ENCODE measurements at places on chromosomes 2 and 18.

DNA sequence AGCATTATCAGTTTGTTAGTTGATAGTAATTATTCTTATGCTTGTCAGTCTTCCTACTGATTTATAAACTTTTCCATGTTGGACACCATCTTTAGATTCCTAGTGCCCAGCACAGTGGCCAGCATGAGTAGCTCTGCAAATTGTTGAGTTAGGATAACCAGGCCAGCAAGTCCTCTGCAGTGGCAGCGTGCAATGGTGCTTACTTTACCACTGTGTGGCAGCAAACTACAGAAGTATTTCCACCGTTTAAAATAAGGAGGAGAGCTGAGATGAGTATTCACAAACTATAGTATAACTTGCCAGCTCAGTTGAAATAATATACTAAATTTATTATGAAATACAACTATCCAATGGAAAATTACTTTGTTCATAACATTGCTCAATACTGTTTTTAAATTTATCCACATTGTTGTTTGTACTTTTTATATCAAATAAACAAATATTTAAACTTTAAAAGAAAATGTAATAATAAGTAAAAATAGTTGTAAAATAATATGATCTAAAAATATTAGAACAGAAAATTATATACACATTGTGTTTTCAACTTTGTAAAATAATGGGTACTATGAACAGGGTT is 9.3 kb upstream of the THADA start:
- DNase-seq = no peak

DNA sequence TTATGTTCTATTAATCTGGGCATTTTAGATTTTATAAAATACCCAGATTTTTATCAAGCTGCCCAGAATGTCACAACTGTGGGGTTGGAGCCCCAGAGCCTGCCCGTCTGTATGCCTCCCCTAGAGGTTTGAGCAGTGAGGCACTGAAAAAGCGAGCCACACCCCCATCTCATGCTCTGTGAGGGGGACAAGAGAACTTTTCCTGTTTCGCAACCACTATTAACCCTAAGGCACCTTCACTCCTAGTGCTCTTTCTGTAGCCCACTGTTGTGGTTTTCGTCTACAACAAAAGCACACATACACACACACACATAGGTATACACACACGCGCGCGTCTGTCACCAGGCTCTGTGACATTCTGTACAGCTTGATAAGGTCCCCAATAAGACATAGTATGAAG is 38.0 kb downstream of the DCDC2C start:
- no peak for DNase-seq

DNA sequence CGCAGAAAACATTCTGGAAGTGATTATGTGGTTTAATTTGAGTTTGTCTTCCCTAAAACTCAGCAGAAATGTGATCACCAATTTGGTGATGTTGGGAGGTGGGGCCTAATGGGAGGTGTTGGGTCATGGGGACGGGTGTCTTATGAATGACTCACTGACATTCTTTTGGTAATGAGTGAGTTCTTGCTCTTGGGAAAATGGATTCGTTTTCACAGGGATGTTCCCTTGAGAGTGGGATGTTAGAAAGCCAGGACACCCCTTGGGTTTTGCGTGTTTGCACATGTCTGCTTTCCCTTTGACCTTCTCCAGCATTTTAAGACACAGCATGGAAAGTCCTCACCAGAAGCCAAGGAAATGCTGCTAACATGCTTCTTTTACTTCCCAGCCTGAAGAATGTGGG is 321.5 kb upstream of the NT5C1B start:
- DNase-seq = peak; percentile 77

GRCh38 chr2:216880509-216881184 is 20.8 kb upstream of the TNP1 start:
- DNase-seq = no peak

DNA sequence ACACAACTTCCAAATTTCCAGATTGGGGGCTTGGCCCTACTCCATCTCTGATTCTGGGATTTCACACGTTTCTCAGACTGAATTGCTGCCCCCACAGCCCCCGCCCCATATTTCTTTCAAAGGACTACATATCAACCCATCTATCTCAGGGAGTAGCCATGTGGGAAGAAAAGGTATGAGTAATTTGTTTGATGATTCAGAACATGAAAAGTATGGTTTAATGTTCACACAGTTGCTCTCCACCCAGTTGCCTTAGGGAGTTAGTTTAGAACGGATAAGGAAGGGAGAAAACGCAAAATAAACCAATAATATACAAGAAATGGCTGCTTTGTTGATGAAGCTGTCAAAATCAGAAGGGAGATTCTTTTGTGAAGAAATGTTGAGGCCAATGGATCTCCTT is 145.1 kb downstream of the PIEZO2 start:
- DNase-seq = no peak

GRCh38 chr2:219157396-219157795 is 3.2 kb downstream of the NHEJ1 start:
- DNase-seq = no peak
